Activated T-cell treated with anti-CD3 and anti-CD28 coated beads, Interleukin-2, amount 50 U/mL, for 72 hours (primary cell): ENCODE measurements at places on chromosomes 6 and 20. TPM values are rescaled to one million over a fixed set of nuclear protein-coding genes. Genes with fewer than 3 reads are reported as not detected.
A peak's percentile ranks its signal among the peaks of the same experiment; 100 is the strongest.

DNA sequence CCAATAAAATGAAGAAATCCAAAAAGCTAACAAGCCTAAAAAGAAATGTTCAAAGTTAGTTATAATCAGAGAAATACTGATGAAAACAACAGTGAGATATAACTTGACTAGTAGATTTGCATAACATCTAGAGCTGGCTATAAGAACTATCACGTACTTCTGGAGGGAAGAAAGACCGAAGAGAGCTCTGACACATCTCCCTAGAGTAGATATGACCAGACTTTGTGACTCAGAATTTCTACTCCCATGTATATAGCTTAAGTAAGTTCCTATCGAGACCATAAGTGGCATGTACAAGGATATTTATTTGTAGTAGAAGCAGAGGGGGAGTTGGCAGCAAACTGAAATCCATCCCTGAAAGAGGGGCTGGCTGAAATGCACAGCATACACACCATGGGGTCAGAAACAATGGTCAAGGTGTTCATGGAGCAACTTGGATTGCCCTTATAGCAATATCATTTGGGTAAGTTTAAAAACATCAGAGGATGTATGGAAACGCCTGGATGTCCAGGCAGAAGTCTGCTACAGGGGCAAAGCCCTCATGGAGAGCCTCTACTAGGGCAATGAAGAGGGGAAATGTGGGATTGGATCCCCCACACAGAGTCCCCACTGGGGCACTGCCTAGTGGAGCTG lies 25.6 kb upstream of the IL17A start:
- peaks cover 27% of the 10 kb centered on the region for H3K27me3 ChIP-seq
- no peak for DNase-seq
- H3K36me3 ChIP-seq: peaks cover 18% of the 10 kb centered on the region
- peak overlapping the region; percentile 86 for H3K27ac ChIP-seq
- H3K4me1 ChIP-seq: peaks cover 83% of the 10 kb centered on the region

DNA sequence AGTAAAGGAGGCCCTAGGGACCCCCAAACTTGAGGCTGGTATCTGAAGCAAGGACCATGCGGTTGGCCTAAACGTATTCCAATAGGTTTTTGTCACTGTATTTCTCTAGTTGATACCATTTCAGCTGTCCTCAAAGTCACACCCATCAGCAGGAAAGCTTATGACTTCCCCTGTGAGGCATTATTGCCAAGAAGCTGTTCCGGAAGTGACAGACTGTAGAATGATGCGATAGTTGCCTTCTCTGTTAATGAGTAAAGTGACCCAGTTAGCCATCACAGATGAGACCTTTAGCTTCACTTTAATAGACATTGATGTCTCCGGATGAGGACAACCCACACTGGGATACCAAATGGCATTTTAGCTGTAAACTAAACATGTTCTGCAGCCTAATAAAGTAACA lies 147.9 kb downstream of the RNGTT start:
- no peak overlapping the region for H3K27ac ChIP-seq
- H3K4me1 ChIP-seq: no peaks in the 10 kb centered on the region
- H3K4me3 ChIP-seq: no peak overlapping the region
- no peak for DNase-seq
- H3K36me3 ChIP-seq: peaks cover 5% of the 10 kb centered on the region

The DACT2 gene
- total RNA-seq: 1.3 TPM

DNA sequence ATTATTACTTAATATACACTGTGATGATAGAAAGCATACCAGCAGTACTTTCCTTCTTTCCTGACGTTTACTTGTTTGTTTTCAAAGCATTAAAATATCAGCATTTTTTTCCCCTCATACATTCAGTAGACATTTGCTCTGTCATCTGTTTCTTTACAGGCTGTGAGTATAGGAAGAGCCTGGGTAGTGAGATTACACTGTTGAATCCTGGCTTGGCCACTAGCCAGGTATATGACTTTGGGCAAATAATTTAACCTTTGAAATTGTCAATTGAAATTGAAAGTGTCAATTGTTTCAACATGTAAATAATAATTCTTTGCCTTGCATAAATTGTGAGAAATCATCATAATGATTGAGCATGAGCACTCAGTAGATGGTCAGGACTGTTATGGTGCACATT lies 336.2 kb downstream of the CDKAL1 start:
- H3K27me3 ChIP-seq: no peaks in the 10 kb centered on the region
- no peak overlapping the region for H3K27ac ChIP-seq
- no peak overlapping the region for H3K4me3 ChIP-seq
- H3K4me1 ChIP-seq: no peaks in the 10 kb centered on the region
- no peaks in the 10 kb centered on the region for H3K36me3 ChIP-seq

The SLC29A1 gene
- 21.7 TPM for total RNA-seq

- peaks cover 2% of the 10 kb centered on the region for H3K36me3 ChIP-seq
- H3K4me1 ChIP-seq: no peaks in the 10 kb centered on the region
- no peak for DNase-seq
Measured at GRCh38 chr20:63509088-63509564, 10.2 kb upstream of the EEF1A2 start.

DNA sequence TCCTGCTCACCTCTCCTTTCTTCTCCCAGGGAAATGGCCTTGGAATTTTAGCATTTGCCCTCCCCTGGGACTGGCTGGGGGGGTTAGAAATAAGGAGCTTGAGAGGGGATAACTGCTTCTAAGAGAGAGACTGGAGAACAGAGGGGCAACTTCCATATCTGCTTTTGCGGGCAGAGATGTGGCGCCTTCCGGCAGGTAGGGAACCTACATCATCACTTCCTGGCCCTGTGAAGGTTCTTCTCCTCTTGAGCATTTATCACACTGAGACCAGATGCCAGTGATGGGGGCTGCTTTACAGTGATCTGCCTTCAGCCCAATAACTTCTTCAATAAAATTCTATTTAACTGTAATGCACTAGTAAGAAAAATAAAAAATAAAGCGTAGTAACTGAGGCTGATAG lies 48.1 kb downstream of the TBC1D7 start:
- H3K36me3 ChIP-seq: no peaks in the 10 kb centered on the region
- H3K4me1 ChIP-seq: peaks cover 18% of the 10 kb centered on the region
- H3K27me3 ChIP-seq: no peaks in the 10 kb centered on the region
- no peak overlapping the region for H3K27ac ChIP-seq

DNA sequence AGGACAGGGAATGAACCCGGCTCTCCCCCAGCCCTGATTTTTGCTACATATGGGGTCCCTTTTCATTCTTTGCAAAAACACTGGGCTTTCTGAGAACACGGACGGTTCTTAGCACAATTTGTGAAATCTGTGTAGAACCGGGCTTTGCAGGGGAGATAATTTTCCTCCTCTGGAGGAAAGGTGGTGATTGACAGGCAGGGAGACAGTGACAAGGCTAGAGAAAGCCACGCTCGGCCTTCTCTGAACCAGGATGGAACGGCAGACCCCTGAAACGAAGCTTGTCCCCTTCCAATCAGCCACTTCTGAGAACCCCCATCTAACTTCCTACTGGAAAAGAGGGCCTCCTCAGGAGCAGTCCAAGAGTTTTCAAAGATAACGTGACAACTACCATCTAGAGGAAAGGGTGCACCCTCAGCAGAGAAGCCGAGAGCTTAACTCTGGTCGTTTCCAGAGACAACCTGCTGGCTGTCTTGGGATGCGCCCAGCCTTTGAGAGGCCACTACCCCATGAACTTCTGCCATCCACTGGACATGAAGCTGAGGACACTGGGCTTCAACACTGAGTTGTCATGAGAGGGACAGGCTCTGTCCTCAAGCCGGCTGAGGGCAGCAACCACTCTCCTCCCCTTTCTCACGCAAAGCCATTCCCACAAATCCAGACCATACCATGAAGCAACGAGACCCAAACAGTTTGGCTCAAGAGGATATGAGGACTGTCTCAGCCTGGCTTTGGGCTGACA lies 28.8 kb upstream of the ZBP1 start:
- H3K4me3 ChIP-seq: no peak overlapping the region
- no peak overlapping the region for H3K27ac ChIP-seq
- DNase-seq: no peak
- peaks cover 3% of the 10 kb centered on the region for H3K36me3 ChIP-seq
- no peaks in the 10 kb centered on the region for H3K4me1 ChIP-seq

The PRICKLE4 gene
- total RNA-seq: 0.29 TPM

The OR2B6 gene
- 0.43 TPM for total RNA-seq

DNA sequence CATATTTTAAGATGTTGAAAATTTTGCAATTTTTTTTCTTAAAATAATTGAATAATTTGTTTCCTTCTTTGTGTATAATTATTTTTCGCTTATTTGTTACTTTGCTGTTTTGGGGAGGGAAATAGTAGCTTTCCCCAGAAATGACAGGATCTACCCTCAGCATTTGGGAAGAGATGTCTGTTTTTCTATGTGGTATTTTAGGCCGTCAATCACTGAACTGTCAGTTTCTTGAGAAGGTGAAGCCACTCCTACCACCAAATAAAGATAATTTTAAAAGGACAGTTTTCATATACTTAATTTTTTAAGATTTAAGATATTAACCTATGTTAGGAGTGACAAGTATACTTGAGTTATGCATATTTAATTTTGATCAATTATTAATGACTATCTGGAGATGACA lies 31.5 kb downstream of the TSBP1 start:
- H3K4me3 ChIP-seq: no peak overlapping the region
- H3K36me3 ChIP-seq: no peaks in the 10 kb centered on the region
- peaks cover 5% of the 10 kb centered on the region for H3K4me1 ChIP-seq
